WTC11 (cell line): ENCODE measurements at places on chromosomes 3 and 15. TPM values are rescaled to one million over a fixed set of nuclear protein-coding genes. Genes with fewer than 3 reads are reported as not detected.

The GOLGA8T gene
- 0.78 to 1.0 TPM (median 0.92 TPM) in 3 replicates for total RNA-seq

The CAMK2N2 gene
- total RNA-seq, result 10.5 to 13.1 TPM (median 11.5 TPM) in 3 replicates

The C2CD4A gene
- total RNA-seq, result 0.32 to 0.42 TPM (median 0.41 TPM) in 3 replicates

The ITIH1 gene
- total RNA-seq, result 0.26 to 0.69 TPM (median 0.50 TPM) in 3 replicates

The THRB gene
- 4.5 to 5.8 TPM (median 4.8 TPM) in 3 replicates for total RNA-seq

The CHRNA5 gene
- total RNA-seq, result 21.0 to 23.3 TPM (median 21.2 TPM) in 3 replicates

The MNS1 gene
- total RNA-seq, result 4.2 to 5.5 TPM (median 4.4 TPM) in 3 replicates

The ZNF774 gene
- total RNA-seq, result 2.6 to 3.6 TPM (median 2.9 TPM) in 3 replicates

The MESD gene
- 26.9 to 28.3 TPM (median 27.9 TPM) in 3 replicates for total RNA-seq

The GABRR3 gene
- total RNA-seq, result not detected in 3 replicates

The TAGLN3 gene
- total RNA-seq, result 2.8 to 3.3 TPM (median 2.8 TPM) in 3 replicates

The KLHL6 gene
- 0.11 to 0.23 TPM (median 0.18 TPM) in 3 replicates for total RNA-seq

The KIF7 gene
- 20.4 to 21.8 TPM (median 21.3 TPM) in 3 replicates for total RNA-seq

The GNAI2 gene
- 181 to 185 TPM (median 185 TPM) in 3 replicates for total RNA-seq

The ATP13A4 gene
- total RNA-seq, result 0.18 to 0.60 TPM (median 0.20 TPM) in 3 replicates

The NANOGP8 gene
- total RNA-seq, result 1.9 to 2.1 TPM (median 1.9 TPM) in 3 replicates

The PP2D1 gene
- not detected in 3 replicates for total RNA-seq

The ACP3 gene
- total RNA-seq, result 1.6 to 2.5 TPM (median 1.9 TPM) in 3 replicates

The PAK6 gene
- 8.7 to 11.7 TPM (median 9.6 TPM) in 3 replicates for total RNA-seq

The ATP2B2 gene
- total RNA-seq, result 0.48 to 0.62 TPM (median 0.57 TPM) in 3 replicates

The SLC25A36 gene
- total RNA-seq, result 78.4 to 83.6 TPM (median 83.0 TPM) in 3 replicates

The PDCD10 gene
- 58.3 to 60.8 TPM (median 58.5 TPM) in 3 replicates for total RNA-seq

The SH2D7 gene
- total RNA-seq, result not detected in 3 replicates

The IL17RB gene
- 5.3 to 6.4 TPM (median 5.6 TPM) in 3 replicates for total RNA-seq

The TJP1 gene
- total RNA-seq, result 115 to 129 TPM (median 115 TPM) in 3 replicates

The MCF2L2 gene
- 7.3 to 9.0 TPM (median 7.5 TPM) in 3 replicates for total RNA-seq

The PEAK1 gene
- 49.0 to 51.1 TPM (median 49.7 TPM) in 3 replicates for total RNA-seq

The GOLGA8S gene
- 0.16 to 0.23 TPM (median 0.22 TPM) in 3 replicates for total RNA-seq

The CYP1A1 gene
- total RNA-seq, result 0.21 to 0.26 TPM (median 0.23 TPM) in 3 replicates

The CLEC3B gene
- 0.57 to 0.92 TPM (median 0.81 TPM) in 3 replicates for total RNA-seq

The ADAMTS9 gene
- total RNA-seq, result 1.9 to 3.1 TPM (median 2.6 TPM) in 3 replicates

The SLC12A1 gene
- 0.15 to 0.39 TPM (median 0.39 TPM) in 3 replicates for total RNA-seq

The EFCC1 gene
- total RNA-seq, result 0.16 to 0.31 TPM (median 0.16 TPM) in 3 replicates

The DGKG gene
- 0.30 to 0.92 TPM (median 0.57 TPM) in 3 replicates for total RNA-seq

The PDCD7 gene
- 23.5 to 25.4 TPM (median 25.4 TPM) in 3 replicates for total RNA-seq

The RPL14 gene
- 2,759 to 2,816 TPM (median 2,760 TPM) in 3 replicates for total RNA-seq

The IMPG2 gene
- total RNA-seq, result 0.02 to 0.09 TPM (median 0.04 TPM) in 3 replicates

The GPR149 gene
- total RNA-seq, result 0.09 TPM in 1 of 3 replicates, not detected in the others

The SLC22A13 gene
- total RNA-seq, result 0.16 to 0.42 TPM (median 0.30 TPM) in 3 replicates

The VEPH1 gene
- total RNA-seq, result 9.2 to 10.8 TPM (median 10.1 TPM) in 3 replicates

The KLHL40 gene
- not detected in 3 replicates for total RNA-seq

The PROS1 gene
- 0.99 to 1.7 TPM (median 1.7 TPM) in 3 replicates for total RNA-seq

The INKA1 gene
- 1.4 to 2.0 TPM (median 1.5 TPM) in 3 replicates for total RNA-seq

The ADGRG7 gene
- total RNA-seq, result not detected in 3 replicates

The IL5RA gene
- total RNA-seq, result not detected in 3 replicates
